ENCODE measurements at places on chromosomes 5 and 9.

DNA sequence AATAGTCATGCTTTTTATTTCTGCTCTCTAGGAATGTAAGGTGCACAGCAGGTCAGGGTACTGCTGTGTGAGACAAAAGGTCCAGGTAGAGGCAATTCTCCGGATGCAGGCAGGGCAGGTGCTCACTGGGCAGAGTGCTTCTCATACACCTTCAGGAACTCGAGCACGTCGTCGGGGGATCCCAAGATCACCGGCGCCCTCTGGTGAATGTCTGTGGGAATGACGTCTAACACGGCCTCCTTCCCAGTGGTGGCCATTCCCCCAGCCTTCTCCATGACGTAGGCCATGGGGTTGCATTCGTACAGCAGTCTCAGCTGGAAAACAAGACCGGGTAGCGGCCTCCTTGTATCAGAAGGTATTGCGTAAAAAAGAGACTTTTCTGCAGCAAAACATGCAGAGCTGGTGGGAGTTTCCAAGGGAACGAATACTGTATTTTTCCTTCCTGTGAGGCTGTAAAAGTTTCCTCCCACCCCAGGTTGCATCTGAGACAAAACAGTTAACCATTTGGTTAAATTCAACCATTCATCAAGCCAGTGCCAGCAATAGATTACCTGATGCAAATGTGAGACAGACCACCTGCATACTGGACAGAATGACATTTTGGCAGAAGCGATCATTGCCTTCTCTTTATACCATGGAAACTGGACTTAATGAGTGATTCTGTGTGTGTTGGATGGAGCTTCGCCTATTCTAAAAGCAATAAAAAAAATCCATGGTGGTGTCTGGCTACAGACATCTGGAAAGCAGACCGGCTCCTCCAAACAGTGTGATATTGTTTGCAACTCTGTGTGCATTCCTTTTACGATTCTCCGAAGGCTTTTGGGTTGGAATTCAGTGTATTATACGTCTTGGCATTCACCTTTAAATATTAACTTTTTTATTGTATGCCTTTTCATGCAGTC, 9.9 kb upstream of the FBP2 start:
- DNase-seq: peak; percentile 85

- DNase-seq: no peak
These were observed 923 bp downstream of the SPATA6L start for GRCh38 chr9:4665357-4665756.

- no peak for DNase-seq
These were observed 98.9 kb downstream of the MELK start for GRCh38 chr9:36671561-36671960.

GRCh38 chr5:157556615-157557418, 18.8 kb downstream of the ADAM19 start:
- DNase-seq: no peak

DNA sequence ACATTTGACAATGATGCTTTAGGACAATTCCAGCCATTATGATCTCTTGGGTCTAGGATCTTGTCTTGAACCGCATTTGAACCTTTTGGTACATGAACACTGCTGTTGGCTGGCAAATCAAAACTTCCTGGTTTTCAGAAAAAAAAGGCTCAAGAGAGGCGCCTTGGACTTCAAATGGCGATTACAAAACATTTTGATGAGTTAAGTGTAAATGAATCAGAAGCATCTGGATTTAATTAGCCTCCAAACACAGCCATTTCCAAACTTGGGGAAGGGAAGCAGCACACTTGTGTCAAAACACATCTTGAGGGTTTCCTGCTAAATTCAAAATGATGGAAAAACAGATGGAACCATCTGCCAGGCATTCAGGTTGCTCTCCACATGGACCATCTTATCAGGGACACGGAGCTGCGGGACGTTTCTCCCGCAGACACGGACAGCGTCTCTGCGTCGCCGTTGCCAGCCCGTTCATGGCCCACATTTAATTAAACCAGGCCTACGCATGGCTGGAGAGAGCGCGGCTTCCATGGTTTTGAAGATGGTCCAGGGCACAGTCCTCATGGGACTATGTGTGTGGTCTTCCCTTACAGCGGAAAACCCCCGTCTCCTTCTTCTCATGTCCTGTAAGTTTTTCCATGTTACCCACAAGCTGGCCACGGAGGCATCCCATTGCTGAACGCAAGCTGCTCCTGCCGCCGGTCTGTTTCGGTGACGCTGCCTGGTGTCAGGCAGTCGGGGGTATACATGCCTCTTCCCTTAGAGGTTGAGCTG, 55.8 kb upstream of the PTCH1 start:
- DNase-seq: no peak

GRCh38 chr9:132794730-132795380, 83.2 kb downstream of the AK8 start:
- DNase-seq: no peak

GRCh38 chr5:94754824-94755223, 136.4 kb downstream of the SLF1 start:
- DNase-seq: no peak

GRCh38 chr5:96074460-96074859, 112.8 kb upstream of the ELL2 start:
- no peak for DNase-seq

DNA sequence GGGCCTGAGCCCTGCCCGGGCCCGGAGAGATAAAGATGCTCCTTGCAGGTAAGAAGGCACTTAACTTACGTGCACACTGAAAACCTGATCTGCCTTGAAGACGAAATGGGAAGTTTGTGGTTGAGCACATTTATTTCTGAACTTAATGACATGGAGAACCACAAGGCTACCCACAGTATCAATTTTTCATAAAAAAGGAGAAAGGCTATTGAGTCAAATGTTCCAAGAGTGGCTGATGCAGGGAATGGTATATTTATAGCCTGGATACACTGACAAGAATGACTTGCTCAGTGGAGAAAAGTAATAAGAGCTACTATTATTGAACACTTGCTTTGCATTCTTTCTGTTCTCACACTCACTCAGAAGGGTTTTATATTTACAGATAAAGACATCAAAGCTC, 419.3 kb downstream of the ACTL7B start:
- DNase-seq: no peak

DNA sequence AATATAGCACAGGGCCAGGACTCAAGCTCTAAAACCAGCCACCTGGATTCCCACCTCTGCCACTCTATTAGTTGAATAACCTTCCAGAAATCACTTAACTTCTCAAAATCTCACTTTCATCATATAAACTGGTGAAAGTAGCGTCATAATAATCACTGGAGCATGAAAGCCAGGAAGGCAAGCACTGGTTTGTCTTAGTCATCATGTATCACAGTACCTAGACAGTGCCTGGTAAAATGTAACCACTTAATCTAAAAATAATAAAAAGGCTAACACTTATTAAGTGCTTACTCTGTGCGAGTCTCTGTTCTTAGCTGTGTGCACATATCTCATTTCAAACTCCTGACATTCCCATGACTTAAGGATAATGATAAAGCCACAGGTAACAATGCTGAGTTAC, 109.4 kb downstream of the ASTN2 start:
- DNase-seq: no peak

DNA sequence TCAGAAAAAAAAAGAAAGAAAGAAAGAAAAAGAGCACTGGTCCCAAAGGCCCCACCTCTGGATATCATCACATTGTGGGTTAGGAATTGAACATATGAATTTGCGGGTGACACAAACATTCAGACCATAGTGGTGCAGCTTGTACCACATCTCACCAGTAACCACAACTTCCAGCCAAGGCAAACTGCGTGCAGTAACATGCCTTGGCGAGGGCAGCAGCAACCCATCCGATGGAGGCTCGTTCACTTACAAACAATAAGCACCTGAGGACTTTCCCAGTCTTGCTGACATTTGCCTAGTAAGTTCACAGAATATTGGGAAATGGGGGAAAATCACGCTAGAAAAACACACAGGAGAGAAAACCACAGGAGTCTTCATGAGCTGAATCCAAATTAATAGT, 508.1 kb downstream of the ZNF608 start:
- no peak for DNase-seq

DNA sequence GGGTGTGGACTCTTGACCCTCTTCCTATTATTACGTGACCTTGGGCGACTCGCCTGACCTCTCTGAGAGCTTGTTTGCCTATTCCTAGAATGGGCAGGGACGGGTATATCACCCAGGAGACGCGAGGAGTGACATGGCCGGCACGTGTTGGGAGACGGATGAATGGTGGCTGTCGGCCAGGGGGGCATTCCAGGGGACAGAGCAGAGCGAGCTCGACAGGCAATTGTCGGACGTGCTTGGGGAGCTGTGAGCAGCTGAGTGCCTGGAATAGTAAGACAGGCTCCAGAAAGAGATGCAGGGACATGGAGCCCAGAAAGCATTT, 29.3 kb upstream of the UNC5A start:
- no peak for DNase-seq

GRCh38 chr5:110179321-110179720, 489.6 kb downstream of the MAN2A1 start:
- no peak for DNase-seq

- no peak for DNase-seq
These were observed 353.3 kb downstream of the GADD45G start for GRCh38 chr9:89958086-89958485.

DNA sequence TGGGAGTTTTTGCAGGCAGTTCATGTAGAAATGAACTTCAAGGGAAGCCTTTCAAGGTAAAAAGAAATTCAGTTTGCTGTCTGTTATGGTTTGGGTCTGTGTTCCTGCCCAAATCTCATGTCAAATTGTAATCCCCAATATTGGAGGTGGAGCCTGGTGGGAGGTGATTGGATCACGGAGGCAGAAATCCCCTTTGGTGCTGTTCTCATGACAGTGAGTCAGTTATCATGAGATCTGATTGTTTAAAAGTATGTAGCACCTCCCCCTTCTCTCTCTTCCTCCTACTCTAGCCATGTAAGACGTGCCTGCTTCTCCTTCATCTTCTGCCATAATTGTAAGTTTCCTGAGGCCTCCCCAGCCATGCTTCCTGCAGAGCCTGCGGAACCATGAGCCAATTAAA, 341.4 kb downstream of the ARHGEF28 start:
- DNase-seq: no peak

DNA sequence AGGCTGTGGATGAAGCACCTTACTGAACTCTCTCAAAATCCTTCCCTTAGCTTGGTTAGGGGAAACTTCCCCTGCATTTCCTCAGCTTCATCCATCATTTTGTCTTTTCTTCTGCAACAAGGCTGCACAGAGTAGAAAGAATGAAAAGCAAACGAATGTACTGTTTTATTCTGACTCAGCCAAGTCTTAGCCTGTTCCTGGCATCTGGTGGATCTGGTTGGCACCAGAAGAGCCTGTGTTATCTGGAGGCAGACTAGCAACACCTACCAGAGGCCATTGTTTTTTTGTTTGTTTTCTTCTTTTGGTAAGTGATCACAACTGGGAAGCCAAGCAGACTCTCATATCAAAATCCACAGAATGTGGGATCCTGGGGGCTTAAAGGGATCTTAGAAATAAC, 200.7 kb downstream of the FANCC start:
- no peak for DNase-seq

GRCh38 chr9:12956261-12956660, 181.4 kb downstream of the LURAP1L start:
- no peak for DNase-seq
